Renal cortical epithelial cell (primary cell): ENCODE measurements at places on chromosomes 6 and 20. TPM values are rescaled to one million over a fixed set of nuclear protein-coding genes. Genes with fewer than 3 reads are reported as not detected.

SMPDL3A gene
- 8.4 and 9.6 TPM in 2 replicates for total RNA-seq

DNA sequence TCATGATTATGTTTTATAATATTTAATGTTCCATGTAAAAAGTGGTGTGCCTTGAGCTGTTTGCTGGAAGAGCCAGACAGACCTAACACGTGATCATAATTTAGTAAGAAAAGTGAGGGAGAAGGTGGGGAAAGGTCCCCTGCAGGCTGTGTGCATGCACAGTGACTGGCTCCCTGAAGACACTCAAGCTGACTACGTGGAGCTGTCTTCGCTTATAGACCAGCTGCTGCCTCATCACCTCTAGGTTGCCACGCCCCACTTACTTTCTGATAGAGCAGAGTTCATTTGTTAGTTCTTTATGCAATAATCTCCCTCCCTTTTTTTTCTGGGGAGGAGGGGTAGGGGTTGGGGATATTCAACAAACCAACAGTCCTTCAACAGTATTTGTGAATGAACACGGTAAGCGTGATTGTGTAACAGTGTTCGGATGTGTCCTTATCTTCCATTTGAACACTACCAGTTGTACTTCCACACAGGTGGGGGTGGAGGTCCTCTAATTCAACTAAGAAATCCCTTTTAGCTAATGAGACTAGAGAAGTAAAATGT is 157.3 kb downstream of the BACH2 start:
- no peak for DNase-seq

DNA sequence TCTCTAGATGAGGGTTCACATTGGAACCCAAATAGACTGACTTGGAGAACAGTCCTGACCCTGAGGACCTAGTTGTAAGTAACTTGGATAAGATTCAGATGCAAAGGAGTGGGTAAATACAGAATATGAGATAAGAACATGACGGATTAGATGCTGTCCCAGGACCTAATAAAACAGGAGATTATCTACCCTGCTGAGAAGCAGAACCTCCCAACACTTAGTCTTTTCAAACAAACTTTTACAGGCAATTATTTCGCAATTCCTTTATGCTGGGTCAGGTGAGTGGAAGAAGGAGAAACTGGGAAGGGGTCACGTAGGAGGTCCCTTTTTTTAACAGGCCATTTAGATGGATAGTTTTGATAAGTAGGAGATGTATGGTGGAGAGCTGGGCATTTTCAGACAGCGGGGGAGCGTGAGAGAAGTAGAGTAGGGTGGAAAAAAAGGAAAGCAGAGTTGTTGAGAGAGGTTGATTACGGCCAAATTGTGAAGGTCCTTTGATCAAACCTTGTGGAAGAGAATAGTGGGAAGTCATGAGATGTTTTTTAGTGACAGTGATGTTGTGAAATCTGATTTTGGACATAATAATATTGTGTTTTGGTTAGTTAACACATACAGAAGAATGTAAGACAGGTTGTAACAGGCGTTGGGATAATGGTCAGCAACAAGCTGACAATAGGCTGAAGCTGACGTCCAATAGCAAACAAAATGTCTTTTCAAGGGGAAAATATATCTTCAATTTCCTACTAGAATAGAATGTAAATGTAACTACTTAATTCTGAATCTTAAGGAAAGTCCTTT is 32.8 kb downstream of the FAM83B start:
- DNase-seq, result no peak

DNA sequence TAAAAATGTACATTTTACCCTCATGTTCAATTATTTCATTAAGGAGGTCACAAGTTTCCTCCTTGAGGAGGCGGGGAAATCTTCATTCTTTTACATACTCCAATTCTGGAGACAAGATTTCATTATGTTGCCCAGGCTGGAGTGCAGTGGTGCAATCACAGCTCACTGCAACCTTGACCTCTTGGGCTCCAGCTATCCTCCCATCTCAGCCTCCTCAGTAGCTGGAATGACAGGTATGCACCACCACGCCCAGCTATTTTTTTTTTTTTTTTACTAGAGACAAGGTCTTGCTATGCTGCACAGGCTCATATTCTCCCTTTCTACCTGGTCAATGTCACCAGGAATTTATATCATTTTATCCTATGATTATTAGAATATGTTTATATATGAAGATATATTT is 85.8 kb downstream of the FUT9 start:
- DNase-seq, result no peak

- DNase-seq, result no peak
Observed at GRCh38 chr6:90387383-90387775, 90.7 kb upstream of the BACH2 start.

- no peak for DNase-seq
Observed at GRCh38 chr6:160101277-160102205, 20.1 kb upstream of the SLC22A1 start.

- DNase-seq, result no peak
Observed at GRCh38 chr6:89977808-89978748, 83.8 kb downstream of the GJA10 start.
